ENCODE measurements at places on chromosomes 6 and 20.

- no peak for DNase-seq
Observed at GRCh38 chr20:57656252-57656820, 36.1 kb upstream of the ZBP1 start.

GRCh38 chr6:140464720-140465119 lies 1090.3 kb upstream of the CITED2 start:
- DNase-seq = no peak

- DNase-seq = no peak
Observed at GRCh38 chr20:33549229-33549999, 59.5 kb downstream of the CBFA2T2 start.

GRCh38 chr20:48281501-48281900 lies 496.2 kb upstream of the SULF2 start:
- no peak for DNase-seq

DNA sequence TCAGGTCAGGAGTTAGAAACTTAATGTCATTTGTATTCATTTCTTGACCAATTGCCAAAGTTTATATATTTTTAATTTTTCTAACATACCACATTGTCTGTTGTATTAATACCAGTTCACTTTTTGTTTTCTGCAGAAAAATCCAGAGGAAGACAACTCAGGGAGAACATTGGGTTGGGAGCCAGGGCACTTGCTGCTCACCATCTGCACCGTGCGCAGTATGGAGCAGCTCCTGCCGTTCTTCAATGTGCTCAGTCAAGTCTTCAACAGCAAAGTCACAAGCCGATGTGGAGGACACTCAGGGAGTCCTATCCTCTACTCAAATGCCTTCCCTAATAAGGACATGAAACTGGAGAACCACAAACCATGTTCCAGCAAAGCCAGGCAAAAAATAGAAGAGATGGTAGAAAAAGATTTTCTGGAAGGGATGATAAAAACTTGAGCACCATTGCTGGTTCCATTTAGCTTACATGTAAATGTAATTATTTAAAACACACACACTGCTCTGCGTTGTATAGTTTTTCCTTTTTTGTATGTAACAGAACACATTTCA lies 25.3 kb downstream of the PGM3 start:
- no peak for DNase-seq

DNA sequence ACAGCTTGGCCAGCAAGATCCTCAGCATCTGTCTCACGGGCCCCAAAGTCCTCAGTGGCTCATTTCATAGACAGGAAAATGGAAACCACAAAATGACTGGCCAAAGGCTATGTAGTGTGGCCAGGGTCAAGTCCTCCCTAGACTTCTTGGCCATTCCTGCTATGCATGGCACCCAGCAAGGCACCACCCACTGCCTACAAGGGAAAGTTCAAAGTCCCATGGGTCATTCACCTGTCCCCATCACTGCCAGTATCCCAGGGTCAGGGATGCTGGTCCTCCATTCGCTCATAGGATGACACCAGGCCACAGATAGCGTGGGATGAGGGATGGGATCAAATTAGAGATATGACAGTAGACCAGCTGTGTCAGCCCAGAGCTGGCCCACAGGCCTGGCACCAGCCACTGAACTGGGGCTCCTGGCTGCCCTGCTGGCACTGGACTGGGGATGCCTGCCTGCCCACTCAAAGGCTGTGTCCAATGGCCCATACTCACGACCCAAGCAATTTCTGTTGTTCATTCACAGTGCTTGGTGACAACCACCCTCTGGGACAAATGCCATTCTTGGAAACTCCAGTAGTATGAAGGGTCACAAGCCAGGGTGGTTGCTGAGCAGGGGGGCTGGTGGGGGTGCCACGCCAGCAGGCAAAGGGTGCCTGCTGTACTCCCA lies 11.6 kb downstream of the ADISSP start:
- DNase-seq = no peak

- DNase-seq = no peak
Observed at GRCh38 chr6:129490521-129491255, 219.3 kb downstream of the ARHGAP18 start.

DNA sequence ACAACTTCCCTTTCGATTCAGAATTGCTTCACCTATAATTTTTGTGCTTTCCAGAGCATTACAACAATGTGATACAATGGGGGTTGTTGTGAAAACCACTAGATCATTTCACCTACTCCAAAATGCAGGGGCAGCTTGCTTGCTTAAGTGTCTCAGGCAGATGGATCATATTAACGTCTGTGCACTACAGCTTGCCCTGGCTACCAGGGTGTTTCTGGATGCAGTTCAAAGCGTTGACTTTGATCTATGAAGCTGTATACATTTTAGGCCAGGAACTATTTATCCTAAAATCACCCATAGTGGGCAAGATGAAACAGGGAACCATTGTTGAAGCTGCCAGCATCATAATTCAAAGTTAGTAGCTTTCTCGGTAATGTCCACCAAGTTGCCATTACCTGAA lies 339.5 kb upstream of the HSF2 start:
- DNase-seq = no peak

DNA sequence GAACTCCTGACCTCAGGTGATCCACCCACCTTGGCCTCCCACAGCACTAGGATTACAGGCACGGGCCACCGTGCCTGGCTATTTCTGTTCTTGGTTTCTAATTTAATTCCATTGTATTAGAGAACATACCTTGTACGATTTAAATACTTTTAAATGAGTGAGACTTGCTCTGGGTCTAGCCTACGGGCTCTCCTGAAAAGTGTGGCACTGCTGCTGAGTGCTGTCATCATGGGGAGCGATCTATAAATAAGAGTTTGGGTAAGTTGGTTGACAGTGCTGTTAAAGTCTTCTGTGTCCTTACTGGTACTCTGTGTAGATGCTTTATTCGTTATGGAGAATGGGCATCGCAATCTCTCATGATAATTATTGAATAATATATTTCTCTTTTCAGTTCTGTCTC lies 35.0 kb upstream of the BHLHE23 start:
- DNase-seq = no peak

DNA sequence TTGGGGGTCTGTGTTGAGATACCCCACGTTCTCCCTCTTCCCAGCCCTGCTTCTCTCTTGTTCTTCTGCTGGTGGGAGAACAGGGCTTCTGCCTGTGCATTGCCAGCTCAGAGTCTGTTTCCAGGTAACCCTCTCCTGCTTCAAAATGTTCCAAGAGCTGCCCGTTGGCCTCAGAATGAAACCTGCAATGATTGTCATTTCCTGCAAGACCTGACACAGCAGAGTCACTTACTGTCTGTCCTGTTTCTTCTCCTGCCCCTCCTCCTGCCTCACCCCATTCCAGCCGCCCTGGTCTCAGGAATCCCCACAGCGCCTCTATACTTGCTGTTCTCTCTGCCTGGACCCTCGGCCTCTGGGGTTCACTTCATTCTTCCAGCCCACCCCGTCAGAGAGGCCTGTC lies 81.4 kb upstream of the ARID1B start:
- no peak for DNase-seq

GRCh38 chr6:39948199-39948791 lies 14.0 kb upstream of the MOCS1 start:
- no peak for DNase-seq

DNA sequence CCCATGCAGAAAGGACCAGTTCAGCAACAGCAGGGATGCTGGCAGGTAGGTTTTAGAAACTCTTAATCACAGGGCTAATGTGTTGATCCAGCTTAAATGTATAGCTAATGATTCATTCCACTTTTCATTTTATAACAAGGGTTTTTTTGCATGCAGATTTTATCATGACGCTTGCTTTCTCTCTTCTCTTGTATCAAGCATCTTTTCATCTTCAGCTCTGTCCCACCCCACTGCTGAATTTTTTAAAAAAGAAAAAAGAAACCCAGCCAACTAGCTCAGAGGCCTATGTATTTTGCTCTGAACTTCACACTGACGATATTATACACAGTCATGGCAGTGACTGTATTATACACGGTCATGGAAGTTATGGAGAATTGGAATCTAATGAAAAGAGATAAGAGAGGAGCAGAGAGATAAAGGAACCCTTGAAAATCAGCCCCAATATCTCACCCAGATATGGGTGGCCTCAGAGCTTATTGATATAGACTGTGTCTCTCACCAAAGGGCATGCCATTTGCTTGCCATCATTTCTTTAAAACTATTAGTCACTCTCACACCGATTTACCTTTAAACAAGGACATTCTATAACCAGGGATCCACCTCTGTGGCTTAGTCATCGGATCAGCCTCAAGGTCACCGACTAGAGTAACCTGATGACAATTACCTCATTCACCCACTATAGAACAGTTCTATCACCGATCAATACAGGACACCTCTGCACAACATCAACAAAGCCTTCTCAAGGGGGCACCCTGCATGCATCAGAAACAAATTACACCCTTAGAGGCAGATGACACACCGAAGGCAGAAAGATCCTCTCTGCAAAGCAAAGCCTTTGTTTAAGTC lies 222.0 kb downstream of the ATXN1 start:
- no peak for DNase-seq

- no peak for DNase-seq
Observed at GRCh38 chr6:169627736-169628607, 73.9 kb downstream of the WDR27 start.

GRCh38 chr6:31933537-31933936 lies 6.0 kb downstream of the C2 start:
- no peak for DNase-seq

- no peak for DNase-seq
Observed at GRCh38 chr6:150006961-150007464, 18.3 kb downstream of the RAET1L start.

GRCh38 chr6:110609101-110609500 lies 132.7 kb upstream of the SLC22A16 start:
- no peak for DNase-seq

DNA sequence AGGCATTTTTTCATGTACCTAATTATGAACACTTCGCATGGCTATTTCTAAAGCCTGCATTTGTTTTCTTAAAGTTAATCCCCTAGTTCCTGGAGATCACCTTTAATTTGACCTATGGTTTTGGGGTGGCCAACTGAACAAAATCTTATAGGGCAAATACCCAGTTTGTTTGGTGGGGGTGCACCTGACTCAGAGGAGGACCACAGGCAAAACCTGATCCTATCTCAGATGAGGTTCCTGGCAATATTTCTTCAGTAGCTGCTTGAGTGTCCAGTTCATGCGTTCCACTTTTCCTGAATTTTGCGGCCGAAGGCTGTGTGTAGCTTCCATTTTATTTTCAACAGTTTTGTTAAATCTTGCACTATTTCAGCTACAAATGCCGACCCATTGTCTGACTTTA lies 10.3 kb upstream of the GMPR start:
- no peak for DNase-seq

DNA sequence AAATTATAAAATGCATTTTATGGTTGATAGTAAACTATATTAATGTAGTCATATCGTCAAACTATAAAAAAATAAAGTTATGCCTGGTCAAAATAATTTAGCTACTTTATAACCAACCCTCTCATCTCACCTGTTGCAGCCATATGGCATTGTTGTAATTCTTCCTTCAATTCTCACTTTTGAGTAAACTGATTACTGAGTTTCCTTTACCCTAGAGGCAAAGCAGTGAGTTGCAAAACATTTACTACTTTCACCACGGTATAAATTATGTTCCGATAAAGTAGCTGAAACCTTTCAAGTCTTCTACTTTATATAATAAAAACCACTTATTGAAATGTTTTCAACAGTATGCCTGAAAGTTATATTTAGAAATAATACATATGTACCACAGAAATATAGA lies 113.8 kb downstream of the AHI1 start:
- no peak for DNase-seq

- DNase-seq = no peak
Observed at GRCh38 chr6:49151957-49152356, 311.1 kb downstream of the MMUT start.

- no peak for DNase-seq
Observed at GRCh38 chr6:101222007-101222406, 171.5 kb upstream of the GRIK2 start.

- no peak for DNase-seq
Observed at GRCh38 chr20:37344506-37345338, 1.2 kb upstream of the SRC start.

DNA sequence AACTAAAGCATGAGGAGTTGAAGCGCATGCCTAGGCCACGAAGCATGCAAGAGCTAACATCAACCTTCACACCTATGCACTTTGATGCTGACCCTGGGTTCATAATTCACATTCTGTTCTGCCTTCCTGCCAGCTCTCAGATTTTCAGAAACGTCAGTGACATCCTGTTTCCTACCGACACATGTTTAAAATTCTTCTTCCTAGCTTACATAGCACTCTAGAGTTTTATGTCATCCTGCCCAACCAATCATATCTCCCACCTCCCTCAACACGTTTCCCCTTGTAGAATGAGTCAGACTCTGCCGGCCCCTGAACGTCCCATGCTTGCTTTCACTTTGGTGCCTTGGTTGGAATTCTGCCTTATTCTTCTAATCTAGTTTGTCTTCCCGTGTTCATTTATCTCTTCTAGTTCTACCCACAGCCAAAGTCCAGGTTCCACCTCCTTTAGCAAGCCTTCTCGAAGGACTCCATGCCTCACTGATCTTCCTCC lies 97.2 kb upstream of the MAP7 start:
- no peak for DNase-seq

GRCh38 chr6:166236596-166236995 lies 68.9 kb upstream of the TBXT start:
- no peak for DNase-seq

DNA sequence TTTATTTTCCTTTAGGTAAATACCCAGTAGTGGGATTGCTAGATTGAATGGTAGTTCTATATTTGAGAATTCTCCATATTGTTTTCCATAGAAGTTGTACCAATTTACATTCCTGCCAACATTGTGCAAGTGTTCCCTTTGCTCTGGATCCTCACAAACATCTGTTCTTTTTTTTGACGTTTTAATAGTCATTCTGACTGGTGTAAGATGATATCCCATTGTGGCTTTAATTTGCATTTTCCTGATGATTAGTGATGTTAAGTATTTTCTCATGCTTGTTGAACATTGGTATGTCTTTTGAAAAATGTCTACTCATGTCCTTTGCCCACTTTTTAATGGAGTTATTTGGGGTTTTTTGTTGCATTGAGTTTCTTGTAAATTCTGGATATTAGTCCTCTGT lies 85.6 kb downstream of the UBE3D start:
- DNase-seq = no peak

GRCh38 chr6:87487555-87487954 lies 14.8 kb downstream of the SLC35A1 start:
- DNase-seq = no peak

- DNase-seq = no peak
Observed at GRCh38 chr6:33602180-33602579, 18.9 kb upstream of the ITPR3 start.

DNA sequence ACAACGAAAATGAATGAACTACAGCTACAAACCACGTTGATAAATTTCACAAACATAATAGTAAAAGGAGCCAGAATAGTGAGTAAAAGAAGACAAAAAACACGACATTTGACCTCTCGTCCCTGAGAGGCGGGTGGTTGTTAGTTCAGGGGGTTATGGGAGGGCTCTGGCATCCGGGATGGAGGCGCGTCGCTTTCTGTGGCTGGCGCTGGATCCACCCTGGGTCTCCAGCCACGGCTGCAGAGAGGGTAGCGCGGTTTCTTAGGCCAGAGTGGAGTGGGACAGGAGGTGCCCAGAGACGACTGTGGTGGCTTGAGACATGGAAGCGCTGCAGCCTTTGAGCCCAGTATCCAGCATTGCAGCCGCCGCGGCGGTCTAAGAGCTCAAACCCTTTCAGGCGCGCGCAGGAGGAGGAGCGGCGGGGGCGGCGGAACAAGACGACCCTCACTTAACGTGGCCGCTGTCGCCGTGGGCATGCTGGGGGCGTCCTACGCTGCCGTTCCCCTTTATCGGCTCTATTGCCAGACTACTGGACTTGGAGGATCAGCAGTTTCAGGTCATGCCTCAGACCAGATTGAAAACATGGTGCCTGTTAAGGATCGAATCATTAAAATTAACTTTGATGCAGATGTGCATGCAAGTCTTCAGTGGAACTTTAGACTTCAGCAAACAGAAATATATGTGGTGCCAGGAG lies 3.7 kb upstream of the ZSCAN23 start:
- DNase-seq = no peak

- no peak for DNase-seq
Observed at GRCh38 chr6:157974967-157975366, 6.7 kb upstream of the SYNJ2 start.

Data from stimulated activated CD4-positive, alpha-beta T cell treated with anti-CD3 and anti-CD28 coated beads, TNF-alpha, amount 100 ng/mL, for 1 hour (primary cell).